ENCODE measurements at places on chromosomes 12 and 14. TPM values are rescaled to one million over a fixed set of nuclear protein-coding genes. Genes with fewer than 3 reads are reported as not detected.
A peak's percentile ranks its signal among the peaks of the same experiment; 100 is the strongest.

The CD63 gene
- total RNA-seq, result 3,001 TPM

- peak; percentile 64 for DNase-seq
These were observed 132.7 kb upstream of the DYRK2 start for GRCh38 chr12:67515679-67516340.

DNA sequence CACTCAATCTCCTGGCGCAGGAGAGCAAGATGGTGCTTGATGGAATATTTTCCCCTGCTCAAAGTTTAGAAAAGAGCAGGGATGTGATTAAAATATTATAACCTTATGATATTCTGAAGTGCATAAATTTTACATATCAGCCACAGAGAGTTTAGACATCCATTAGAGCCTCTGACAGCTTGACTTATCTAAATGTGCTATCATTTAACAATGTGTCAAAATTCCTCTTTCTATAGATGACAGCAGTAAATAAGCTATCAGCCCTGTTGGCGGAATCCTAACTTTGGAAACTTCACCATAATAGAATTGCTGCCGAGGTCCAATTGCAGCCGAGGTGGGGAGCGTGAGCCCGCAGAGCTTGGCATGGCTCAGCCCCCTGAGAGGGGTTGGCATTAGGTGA, 117.7 kb upstream of the MYL2 start:
- DNase-seq, result no peak

DNA sequence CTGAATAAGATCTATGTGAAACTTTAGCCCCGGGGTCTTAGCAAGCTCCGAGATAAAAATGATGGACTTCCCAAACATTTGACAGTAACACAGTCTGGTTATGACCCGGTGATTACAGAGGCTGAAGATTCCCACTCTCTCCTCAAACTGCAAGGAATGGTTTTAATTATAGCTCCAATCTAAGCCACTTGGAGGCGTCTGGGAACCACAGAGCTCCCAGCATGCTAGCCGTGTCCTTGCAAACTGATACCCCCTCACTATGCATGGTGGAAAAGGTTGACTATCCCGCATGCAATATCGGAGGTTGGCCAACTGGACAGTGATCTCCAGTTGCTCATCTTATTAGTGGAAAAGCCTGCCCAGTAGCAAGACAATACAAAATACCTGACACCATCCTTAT, 76.5 kb upstream of the GRIN2B start:
- no peak for DNase-seq
